ENCODE measurements at places on chromosomes 3 and 15.

- DNase-seq, result no peak
Measured at GRCh38 chr15:69398491-69398891, 15.7 kb upstream of the KIF23 start.

GRCh38 chr3:1696669-1697275, 401.9 kb upstream of the CNTN4 start:
- DNase-seq, result peak; percentile 44

GRCh38 chr15:95834028-95834804, 496.3 kb upstream of the NR2F2 start:
- no peak for DNase-seq

- DNase-seq, result no peak
Measured at GRCh38 chr3:138915503-138916498, 31.1 kb downstream of the FOXL2 start.

DNA sequence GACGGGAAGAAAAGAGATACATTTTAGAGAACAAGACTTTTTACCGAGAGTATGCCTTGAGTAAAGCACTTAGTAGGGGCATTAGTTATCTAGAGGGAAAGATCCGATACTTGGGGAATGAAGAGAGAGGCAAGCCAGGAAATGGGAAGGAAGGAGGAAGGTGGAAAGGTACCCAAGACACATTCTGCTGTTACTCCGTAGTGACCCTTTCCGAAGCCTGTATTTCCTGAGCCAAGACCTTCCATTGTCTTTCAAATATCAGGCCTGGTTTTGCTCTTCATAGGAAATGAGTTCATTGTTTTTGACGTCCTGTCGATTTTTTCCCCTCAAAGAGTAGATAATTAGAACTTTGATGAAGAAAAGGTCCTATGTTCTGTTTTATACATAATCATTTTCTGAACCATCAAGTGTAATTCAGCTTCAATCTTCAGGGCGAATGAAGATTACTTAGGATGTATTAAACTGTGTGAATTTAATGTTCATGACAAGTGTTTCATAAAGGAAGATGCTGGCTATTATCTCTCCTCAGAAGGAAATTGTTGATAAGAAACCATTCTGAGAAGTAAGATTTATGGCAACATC, 95.7 kb downstream of the PPM1L start:
- no peak for DNase-seq

DNA sequence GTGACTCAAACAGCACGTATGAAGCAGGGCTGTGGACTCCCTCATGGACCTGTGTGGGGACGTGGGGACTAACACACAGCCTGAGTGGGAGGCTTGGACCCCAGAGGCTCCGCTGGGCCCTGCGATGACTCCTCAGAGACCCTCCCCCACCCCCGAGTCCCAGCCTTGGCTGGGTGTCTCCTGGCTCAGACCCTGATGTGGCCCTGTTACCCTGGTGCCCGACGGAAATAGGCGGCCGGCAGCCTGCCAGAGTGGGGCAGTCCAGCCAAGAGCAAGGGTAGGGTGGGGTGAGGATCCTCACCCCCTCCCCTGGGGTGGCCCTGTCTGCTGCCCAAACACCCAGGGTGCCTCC, 15.3 kb downstream of the TNK2 start:
- DNase-seq, result no peak

GRCh38 chr3:141895731-141896130, 19.3 kb downstream of the ATP1B3 start:
- DNase-seq, result no peak

GRCh38 chr15:90138071-90138833, 36.0 kb upstream of the IDH2 start:
- no peak for DNase-seq

DNA sequence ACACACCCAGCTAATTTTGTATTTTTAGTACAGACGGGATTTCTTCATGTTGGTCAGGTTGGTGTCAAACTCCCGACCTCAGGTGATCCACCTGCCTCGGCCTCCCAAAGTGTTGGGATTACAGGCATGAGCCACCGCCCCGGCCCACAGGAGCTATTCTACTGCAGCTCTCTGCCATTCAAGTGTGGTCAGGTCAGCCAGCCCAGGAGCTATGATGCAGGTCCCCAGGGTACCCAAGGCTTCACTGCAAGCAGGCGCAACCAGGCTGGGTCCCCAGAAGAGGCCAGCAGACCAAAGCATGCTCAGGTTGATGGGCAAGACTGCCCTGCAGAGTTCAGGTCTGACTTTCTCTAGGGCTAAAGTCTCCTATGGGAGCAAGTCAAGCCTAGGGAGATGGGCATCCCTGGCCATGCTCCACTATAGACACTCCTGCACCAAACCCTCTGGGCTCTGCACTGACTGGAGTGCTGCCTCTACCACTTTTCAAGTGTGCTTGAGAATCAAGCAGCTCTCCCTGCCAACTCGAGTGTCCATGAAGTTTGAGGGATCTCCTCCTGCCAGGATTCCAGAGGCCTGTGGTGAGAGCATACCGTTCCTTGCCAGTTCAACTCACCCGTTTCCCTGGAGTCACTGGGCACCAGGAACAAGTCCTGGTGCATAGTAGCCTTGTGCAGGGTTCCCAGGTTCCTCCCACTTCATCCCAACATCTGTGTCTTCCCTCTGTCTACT, 30.9 kb downstream of the MYO9A start:
- no peak for DNase-seq

Data from retinal pigment epithelial cell (primary cell).